H1 (cell line): ENCODE measurements at places on chromosomes 6 and 20.

DNA sequence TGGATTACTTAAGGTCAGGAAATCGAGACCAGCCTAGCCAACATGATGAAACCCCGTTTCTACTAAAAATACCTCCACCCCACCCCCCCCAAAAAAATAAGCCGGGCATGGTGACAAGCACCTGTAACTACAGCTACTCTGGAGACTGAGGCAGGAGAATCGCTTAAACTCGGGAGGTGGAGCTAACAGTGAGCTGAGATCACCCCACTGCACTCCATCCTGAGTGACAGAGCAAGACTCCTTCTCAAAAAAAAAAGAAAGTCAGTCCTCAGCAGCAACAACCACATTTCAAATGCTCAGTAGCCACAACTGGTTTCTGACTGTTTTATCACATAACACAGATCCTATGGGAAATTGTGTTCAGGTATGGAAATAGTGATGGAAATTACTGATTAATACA is 135.3 kb downstream of the HFE start:
- H3K27ac ChIP-seq: peak overlapping the region; percentile 15; the same call in 1 of the 2 replicates
- peaks cover 8% of the 10 kb centered on the region for H3K4me1 ChIP-seq
- H3K27me3 ChIP-seq: no peaks in the 10 kb centered on the region
- DNase-seq: no peak

GRCh38 chr20:9743871-9744270 is 95.0 kb downstream of the PAK5 start:
- DNase-seq: no peak
- no peaks in the 10 kb centered on the region for H3K36me3 ChIP-seq
- no peaks in the 10 kb centered on the region for H3K27me3 ChIP-seq
- no peak overlapping the region for H3K4me3 ChIP-seq

DNA sequence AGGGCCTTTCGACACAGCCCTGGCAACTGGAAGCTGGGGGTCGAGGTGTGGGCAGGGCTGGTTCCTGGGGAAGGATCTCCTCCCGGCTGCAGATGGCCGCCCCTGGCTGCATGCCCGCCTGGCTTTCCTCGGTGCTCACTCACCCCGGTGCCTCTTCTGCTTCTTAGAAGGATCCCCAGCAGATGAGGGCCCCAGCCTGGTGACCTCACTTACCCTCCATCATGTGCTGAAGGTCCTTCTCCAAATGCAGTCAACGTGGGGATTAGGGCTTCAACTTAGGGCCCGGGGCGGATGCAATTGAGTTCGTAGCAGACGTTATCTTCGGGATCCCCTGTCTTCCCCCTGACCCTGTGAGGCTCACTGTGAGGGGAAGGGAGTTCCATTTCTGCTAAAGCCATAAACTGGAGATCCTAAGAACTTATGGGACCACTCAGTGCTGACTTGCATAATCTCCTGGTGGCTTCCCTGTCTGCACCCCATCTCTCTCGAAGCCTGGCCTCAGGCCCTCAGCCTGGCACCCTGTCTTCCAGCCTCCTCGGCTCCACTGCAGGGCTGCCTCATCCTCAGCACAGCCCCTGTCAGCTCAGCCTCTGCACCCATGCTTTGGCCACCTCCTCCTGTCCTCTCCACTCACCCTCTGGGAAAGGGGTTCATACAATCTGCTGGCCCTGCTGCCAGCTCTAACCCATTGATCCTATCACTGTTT is 92.6 kb downstream of the THBS2 start:
- no peak overlapping the region for H3K4me3 ChIP-seq
- H3K4me1 ChIP-seq: peaks cover 2% of the 10 kb centered on the region
- DNase-seq: no peak
- H3K27ac ChIP-seq: no peak overlapping the region
- no peaks in the 10 kb centered on the region; the same call in 1 of the 2 replicates for H3K27me3 ChIP-seq
- no peaks in the 10 kb centered on the region for H3K36me3 ChIP-seq

GRCh38 chr6:85420551-85420950 is 29.3 kb upstream of the NT5E start:
- H3K27me3 ChIP-seq: no peaks in the 10 kb centered on the region
- no peaks in the 10 kb centered on the region for H3K36me3 ChIP-seq
- no peak overlapping the region for H3K27ac ChIP-seq
- H3K4me3 ChIP-seq: no peak overlapping the region
- H3K4me1 ChIP-seq: no peaks in the 10 kb centered on the region

- no peak overlapping the region for H3K4me3 ChIP-seq
- H3K4me1 ChIP-seq: no peaks in the 10 kb centered on the region
- no peaks in the 10 kb centered on the region for H3K36me3 ChIP-seq
- no peak for DNase-seq
- no peaks in the 10 kb centered on the region for H3K27me3 ChIP-seq
Measured at GRCh38 chr6:84825461-84825860, 61.1 kb upstream of the TBX18 start.

DNA sequence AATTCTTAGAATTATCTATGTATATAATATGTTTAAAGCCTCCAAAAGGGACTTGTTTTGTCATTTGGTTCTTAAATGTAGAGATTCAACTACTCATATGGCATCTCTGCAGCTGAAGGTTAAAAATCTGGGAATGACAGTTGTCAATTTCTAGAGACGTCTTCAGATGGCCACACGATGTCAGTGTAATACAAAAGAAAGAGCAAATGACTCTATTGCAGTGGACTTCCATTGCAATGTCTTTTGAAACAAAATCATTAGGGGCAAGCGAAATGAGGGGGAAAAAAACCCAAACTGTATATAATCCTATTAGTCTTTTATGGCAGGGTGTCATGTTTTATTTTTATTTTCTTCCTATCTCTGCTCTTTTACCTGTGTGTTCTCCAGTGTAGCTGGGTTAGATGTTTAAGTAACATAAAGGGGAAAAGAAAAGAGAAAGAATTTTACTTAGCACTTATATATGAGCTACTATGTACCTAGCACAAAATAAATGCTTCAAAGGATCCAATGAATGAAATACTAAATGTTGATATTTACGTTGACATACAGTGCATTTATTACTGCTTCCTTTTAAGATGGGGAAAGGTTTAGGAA is 26.2 kb downstream of the CCN2 start:
- H3K4me3 ChIP-seq: no peak overlapping the region
- peaks cover 16% of the 10 kb centered on the region; the same call in 1 of the 2 replicates for H3K36me3 ChIP-seq
- DNase-seq: no peak
- no peaks in the 10 kb centered on the region for H3K27me3 ChIP-seq

DNA sequence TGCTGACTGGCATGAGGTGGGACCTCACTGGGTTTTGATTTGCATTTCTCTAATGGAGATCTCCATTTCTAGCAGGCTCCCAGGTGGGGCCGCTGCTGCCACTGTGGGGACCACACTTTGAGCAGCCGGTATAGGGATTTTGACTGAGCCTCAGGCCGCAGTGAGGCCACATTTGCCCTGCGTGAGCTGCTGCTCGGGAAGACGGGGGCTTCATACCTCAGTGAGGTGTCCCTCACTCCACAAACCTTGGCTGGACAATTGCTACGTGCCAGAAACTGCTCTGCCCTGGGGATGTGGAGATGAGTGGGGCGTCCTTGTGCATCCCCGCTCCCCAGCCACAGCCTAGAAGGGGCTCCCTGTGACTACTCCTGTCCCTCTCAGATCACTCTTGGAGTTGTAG is 134.3 kb downstream of the ANKRD60 start:
- H3K36me3 ChIP-seq: no peaks in the 10 kb centered on the region
- H3K27me3 ChIP-seq: no peaks in the 10 kb centered on the region
- no peaks in the 10 kb centered on the region for H3K4me1 ChIP-seq

GRCh38 chr20:58236612-58237317 is 8.3 kb upstream of the ANKRD60 start:
- 0 out of 2 replicates have a peak, but pooled peaks cover 6% of the 10 kb centered on the region for H3K36me3 ChIP-seq
- H3K27ac ChIP-seq: no peak overlapping the region
- peak overlapping the region; percentile 50 for H3K4me3 ChIP-seq
- no peaks in the 10 kb centered on the region; the same call in 1 of the 2 replicates for H3K27me3 ChIP-seq
- H3K4me1 ChIP-seq: no peaks in the 10 kb centered on the region
- peak; percentile 97 for DNase-seq

DNA sequence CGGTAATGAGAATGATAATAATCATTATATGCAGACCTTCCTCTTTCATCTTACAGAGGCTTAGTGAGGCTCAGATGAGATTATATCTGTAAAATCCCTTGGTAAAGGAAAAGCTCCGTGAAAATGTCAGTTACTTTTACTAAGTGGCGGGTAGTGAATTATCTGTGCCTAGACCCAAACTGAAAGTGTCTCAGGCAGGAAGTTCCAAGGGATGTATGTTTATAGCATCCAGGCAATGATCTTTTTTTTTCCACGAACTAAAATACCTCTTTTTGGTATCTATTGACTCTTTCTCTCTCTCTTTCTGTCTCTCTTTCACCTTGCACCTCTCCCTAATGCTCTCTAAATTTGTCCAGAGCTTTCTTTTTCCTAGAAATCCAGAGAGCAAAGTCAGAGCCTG is 5.0 kb downstream of the TCF21 start:
- H3K27ac ChIP-seq: no peak overlapping the region
- H3K27me3 ChIP-seq: peaks cover 89% of the 10 kb centered on the region
- peaks cover 6% of the 10 kb centered on the region; the same call in 1 of the 2 replicates for H3K4me1 ChIP-seq
- no peak for DNase-seq
- H3K36me3 ChIP-seq: no peaks in the 10 kb centered on the region

GRCh38 chr20:57879779-57880570 is 170.2 kb upstream of the PMEPA1 start:
- H3K27ac ChIP-seq: no peak overlapping the region
- no peak for DNase-seq
- H3K27me3 ChIP-seq: no peaks in the 10 kb centered on the region
- no peaks in the 10 kb centered on the region for H3K36me3 ChIP-seq

DNA sequence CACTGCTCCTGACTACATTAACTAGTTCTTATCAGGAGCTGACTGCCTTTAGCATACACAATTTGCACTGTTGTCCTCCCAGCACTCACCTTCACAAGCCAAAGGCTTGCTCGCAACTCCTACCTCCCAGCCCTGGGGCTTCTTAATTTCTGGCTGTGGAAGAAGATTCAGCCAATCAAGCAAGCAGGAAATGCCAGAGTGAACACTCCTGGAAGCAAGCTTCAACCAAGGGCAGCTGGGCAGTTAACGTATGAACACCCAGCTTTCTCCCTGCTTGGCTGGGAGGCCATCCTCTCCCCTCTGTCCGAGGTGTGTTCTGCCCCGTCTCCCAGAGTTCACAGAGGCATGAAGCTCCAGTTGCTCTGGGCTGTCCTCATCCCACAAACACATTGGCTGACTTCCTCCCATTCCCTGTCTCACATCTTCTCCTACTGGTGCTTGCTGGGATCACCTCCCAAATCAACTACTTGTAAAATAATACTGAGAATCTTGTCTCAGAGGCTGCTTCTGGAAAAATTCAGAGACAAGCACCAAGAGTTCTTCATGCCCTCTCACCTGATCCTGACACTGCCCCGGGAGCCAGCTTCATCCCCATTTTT is 15.3 kb upstream of the SRSF6 start:
- DNase-seq: no peak
- H3K4me3 ChIP-seq: no peak overlapping the region
- H3K27ac ChIP-seq: no peak overlapping the region
- H3K4me1 ChIP-seq: no peaks in the 10 kb centered on the region
- H3K36me3 ChIP-seq: no peaks in the 10 kb centered on the region

DNA sequence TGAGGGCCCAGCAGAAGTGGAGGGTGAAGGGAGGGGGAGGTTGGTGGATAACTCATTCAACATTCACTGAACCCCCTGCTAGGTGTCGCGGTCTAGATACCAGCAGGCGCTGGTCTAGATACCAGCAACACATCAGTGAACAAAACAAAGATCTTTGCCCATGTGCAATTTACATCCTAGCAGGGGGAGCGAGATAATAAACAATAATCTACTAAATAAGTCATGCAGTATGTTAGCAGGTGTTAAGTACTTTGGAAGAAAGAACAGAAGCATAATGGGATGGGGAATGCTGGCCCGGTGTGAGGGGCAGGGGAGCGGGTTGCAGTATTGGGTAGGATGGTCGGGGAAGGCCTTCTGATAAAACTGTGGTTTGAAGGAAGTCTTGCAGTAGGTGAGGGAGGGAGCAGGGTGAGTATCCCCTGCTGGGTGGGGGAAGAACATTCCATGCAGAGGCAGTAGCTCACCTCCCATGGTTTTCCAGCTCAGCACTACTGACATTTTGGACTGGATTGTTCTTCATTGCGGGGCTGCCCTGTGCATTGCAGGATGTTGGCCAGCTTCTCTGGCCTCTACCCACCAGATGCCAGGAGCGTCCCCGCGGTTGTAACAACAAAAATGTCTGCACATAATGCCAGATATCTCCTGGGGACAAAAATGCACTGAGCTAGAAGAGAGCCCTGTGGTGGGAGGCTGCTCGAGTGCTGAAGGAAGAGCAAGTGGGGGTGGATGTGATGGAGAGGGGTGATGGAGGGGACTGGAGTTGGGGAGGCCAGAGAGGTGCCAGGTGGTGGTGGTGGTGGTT is 117.3 kb downstream of the TOX2 start:
- no peak overlapping the region for H3K27ac ChIP-seq
- no peaks in the 10 kb centered on the region for H3K27me3 ChIP-seq
- no peak overlapping the region for H3K4me3 ChIP-seq
- no peak for DNase-seq

DNA sequence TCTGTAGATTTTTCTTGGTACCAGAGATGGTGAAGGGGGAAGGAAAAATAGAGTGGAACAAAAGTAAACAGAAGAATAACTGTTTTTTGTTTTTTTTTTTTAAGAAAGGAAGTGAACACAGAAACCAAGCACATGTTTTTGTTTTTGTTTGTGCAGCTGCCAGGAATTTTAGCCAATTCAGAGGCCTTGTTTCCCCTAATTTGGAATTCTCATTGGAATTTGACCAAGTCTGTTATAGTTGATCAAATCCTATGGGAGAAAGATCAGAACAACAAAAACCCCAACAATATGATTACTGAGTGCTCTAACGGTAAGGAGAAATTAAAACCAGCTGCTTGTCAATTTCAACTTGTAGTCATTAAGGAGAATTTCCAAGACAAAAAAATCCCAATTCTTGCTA is 18.2 kb upstream of the IL22RA2 start:
- H3K4me3 ChIP-seq: no peak overlapping the region
- H3K36me3 ChIP-seq: no peaks in the 10 kb centered on the region
- no peaks in the 10 kb centered on the region for H3K4me1 ChIP-seq
- H3K27me3 ChIP-seq: no peaks in the 10 kb centered on the region
- no peak overlapping the region for H3K27ac ChIP-seq
- no peak for DNase-seq

DNA sequence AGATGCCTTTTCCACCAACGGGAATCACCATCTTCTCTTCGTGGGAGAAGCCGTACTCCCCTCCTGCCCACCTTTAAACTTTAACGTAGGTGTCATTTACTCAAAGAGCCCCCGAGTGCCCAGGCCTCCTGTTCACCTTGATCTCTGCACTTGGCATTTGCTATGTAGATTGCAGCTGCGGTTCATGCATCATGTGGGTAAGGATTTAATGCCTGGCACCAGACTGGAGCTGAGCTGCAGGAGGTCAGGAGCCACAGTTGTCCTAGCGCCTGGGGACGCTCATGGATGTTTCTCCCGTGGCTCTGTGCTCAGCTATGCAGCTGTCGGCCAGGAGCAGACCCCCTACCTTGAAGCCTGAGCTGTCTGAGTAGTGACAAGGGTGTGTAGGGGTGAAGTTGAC is 133.7 kb downstream of the CDH4 start:
- no peak for DNase-seq
- H3K36me3 ChIP-seq: no peaks in the 10 kb centered on the region
- no peaks in the 10 kb centered on the region for H3K27me3 ChIP-seq
